ENCODE measurements at places on chromosomes 1 and 21.
A peak's percentile ranks its signal among the peaks of the same experiment; 100 is the strongest.

- peak; percentile 68 for ATAC-seq
Observed at GRCh38 chr1:182248721-182249120, 142.9 kb downstream of the GLUL start.

DNA sequence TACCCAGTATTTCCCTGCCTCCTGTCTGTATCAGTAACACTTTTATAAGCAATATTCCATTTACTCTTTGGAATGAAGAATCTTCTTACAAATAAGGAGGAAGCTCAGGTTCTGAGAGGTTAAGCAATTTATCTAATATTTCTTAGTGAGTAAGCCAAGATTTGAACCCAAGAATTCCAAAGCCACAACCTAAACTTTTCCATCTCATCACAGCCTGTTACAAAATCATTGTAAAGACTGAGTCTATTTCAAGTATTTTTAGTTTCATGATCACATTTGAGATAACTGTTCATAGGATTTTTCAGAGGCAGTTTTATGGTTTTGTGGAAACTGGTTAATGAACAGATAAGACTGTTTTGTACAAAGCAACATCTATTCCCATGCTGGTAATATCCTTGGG lies 29.8 kb upstream of the HHAT start:
- ATAC-seq: no peak

- no peak for ATAC-seq
Observed at GRCh38 chr21:45724994-45725843, 81.7 kb downstream of the PCBP3 start.

- ATAC-seq: no peak
Observed at GRCh38 chr1:166470014-166470413, 303.2 kb upstream of the FAM78B start.

DNA sequence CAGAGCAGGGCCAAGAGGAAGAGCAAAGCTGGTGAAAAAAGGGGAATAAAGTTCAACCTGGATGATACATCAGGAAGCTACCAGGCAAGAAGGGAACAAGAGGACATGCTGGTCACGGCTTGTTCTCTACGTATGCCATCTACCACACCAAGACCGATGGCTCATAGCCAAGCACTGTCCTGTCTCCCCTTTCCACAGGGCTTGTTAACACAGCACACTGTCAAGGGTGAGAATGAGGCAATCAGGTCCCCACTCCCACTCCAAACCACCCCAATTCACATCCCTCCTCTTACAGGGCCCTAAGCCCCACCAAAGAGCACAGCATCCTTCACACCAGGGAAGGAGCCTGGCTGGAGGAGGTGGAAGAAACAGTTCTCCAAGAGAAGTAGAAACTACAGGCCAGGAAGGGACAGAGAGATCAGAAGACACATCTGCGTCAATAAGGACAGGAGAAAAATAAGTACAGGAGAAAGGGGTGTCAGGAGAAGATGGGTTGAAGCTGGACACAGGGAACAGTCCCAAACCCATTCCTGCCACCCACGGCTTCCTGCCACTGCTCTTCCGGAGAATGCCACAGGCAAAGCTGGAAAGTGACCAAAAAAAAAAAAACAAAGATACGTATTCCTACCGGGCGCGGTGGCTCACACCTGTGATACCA lies 923 bp upstream of the SHC1 start:
- ATAC-seq: no peak

DNA sequence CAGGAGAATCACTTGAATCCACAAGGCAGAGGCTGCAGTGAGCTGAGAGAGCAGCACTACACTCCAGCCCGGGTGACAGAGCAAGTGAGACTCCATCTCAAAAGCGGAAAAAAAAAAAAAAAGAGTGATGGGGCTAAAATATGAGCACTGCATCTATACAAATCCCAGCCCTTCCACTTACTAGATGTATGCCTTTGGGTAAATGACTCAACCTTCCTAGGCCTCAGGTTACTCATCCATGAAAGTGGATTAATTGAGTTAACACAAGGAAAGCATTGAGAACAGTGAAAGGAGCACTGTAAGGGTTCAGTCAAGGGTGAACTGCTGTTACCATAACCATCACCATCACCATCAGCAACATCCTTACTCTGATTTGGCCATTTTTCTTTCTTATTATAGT lies 226.4 kb upstream of the C8B start:
- ATAC-seq: peak; percentile 28

- peak; percentile 65 for ATAC-seq
Observed at GRCh38 chr1:76287917-76288316, 213.4 kb downstream of the ST6GALNAC3 start.

- peak; percentile 4 for ATAC-seq
Observed at GRCh38 chr1:116763787-116764465, 9.7 kb downstream of the CD2 start.

GRCh38 chr21:45104560-45104959 lies 30.2 kb downstream of the ADARB1 start:
- ATAC-seq: peak; percentile 70

DNA sequence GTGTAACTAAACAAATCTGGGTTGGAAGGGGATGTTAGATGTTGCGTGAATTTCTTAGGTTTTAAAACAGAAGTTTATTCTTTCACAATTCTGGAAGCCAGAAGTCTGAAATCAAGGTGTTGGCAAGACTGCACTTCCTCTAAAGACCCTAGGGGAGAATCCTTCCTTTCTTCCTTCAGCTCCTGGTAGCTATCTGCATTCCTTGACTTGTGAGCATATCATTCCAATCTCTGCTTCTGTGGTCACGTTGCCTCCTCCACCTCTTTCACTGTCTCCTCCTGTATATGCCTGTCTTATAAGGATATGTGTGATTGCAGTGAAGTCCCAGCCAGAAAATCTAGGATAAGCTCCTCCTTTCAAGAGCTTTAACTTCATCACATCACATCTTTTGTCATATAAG lies 7.7 kb downstream of the CHRM3 start:
- no peak for ATAC-seq

DNA sequence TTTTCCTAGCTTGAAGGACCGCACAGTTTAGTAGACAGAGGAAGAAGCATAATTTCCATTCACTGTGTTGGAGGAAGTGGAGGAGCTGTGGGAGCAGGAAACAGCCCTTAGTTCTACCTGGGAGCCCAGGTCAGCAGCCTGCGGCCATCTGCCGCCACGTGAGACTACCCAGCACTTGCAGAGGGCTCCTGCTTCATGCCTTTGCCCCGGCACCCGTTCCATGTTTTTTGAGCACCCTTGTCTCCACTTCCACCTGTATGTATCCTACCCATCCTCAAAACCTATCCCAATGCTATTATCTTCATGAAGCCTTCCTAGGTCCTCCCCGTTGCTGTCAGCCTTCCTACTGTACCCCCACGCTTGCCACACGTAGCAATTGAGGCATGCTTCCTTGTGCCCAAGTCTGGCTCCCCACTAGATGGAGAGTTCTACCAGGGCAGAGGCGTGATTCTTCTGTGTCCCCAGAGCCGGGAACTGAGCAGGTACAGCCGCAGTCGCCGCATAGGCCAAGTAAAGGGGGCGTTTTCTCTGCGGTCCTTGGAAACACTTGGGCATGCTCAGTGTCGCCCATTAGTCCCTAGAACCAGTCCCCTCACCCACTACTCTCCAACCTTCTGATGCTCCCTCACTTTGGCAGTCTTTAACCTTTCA lies 1.9 kb downstream of the SLC6A9 start:
- peak; percentile 34 for ATAC-seq

GRCh38 chr1:63714482-63714760 lies 59.4 kb upstream of the ROR1 start:
- ATAC-seq: no peak

GRCh38 chr1:30912913-30913652 lies 4.5 kb upstream of the SDC3 start:
- ATAC-seq: no peak

GRCh38 chr1:4045397-4046010 lies 145.4 kb upstream of the C1orf174 start:
- ATAC-seq: no peak

GRCh38 chr1:184542291-184542690 lies 155.5 kb downstream of the C1orf21 start:
- no peak for ATAC-seq

- ATAC-seq: no peak
Observed at GRCh38 chr1:79988401-79988800, 981.9 kb upstream of the ADGRL4 start.

GRCh38 chr1:61109158-61109557 lies 26.8 kb downstream of the NFIA start:
- ATAC-seq: no peak

DNA sequence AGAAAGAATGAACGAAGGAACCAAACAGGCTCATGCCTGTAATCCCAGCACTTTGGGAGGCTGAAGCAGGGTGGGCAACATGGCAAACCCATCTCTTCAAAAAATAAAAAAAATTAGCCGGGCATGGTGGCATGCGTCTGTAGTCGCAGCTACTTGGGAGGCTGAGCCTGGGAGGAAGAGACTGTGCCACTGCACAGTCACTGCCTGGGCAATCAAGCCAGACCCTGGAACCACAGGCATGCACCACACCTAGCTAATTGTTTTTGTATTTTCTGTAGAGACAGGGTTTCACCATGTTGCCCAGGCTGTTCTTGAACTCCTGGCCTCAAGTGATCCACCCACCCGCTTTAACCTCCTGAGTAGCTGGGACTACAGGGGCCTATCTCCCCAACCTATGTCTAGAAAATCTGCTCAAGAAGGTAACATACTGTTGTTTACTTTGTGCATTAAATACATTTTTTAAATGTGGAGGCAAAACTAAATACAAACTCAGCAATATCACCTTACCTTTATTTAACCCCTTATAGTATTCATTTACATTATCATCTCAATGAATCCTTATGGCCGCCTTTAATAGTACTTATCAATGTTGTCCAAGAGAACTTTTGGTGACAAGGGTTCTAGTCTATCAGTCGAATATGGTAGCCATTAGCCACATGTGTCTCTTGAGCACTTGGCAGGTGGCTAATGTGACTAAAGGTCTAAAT lies 2.7 kb downstream of the KHDC4 start:
- ATAC-seq: no peak

DNA sequence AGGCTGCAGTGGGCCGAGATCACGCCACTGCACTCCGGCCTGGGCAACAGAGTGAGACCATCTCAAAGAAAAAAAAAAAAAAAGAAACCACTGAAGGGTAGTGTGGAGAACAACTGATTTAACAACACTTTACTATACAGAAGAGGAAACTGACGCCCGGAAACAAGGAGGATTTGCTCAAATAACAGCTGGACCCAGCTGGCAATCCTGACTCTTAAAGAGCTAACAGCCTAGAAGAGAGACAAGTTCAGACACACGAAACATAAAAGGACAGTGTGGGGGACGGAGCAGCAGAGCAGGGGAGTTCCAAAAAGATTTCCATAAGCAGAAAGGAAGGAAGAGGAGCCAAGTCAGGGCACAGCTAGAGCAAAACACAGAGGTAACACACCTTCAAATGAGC lies 4.4 kb downstream of the ECHDC2 start:
- no peak for ATAC-seq

DNA sequence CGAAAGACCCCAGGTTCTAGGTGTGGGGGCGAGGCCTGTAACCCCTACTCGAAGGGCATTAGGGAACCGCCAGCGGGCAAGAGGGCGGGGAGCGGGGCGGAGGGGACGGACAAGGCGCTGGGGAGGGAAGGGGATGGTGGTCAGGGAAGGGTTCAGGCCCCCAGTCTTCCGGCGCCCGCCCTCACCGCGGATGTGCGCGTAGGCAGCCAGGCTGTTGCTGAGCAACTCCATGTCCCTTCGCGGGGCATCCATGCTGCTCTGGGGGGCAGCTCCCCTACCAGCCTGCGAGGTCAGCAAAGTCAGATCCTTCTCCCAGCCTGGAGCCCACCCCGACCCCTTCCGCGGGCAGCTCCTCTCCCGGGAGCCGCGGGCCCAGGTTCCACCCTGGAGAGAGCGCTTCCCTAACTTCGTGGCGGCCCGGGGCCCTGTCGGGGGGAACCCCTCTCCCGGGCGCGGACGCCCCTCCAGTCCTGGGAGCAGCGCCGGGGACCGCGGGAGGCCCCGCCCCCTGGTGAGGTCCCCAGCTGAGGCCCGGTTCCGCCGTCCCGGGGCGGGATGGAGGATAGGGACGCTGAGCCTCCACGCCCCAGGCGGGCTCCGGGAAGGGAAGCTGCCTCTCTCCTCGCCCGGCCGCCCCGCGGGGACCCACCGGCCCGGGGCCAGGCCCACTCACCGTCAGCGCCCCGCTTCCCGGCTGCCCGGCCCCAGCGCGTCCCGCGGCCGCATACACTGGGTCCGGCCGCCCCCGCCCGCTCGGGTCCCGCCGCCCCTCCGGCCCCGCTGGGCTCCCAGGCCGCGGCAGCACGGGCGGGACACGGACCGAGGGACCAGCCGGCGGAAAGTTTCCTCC lies 434 bp downstream of the EVA1B start:
- ATAC-seq: peak; percentile 40

- no peak for ATAC-seq
Observed at GRCh38 chr1:94025383-94026340, 95.3 kb downstream of the ABCA4 start.

DNA sequence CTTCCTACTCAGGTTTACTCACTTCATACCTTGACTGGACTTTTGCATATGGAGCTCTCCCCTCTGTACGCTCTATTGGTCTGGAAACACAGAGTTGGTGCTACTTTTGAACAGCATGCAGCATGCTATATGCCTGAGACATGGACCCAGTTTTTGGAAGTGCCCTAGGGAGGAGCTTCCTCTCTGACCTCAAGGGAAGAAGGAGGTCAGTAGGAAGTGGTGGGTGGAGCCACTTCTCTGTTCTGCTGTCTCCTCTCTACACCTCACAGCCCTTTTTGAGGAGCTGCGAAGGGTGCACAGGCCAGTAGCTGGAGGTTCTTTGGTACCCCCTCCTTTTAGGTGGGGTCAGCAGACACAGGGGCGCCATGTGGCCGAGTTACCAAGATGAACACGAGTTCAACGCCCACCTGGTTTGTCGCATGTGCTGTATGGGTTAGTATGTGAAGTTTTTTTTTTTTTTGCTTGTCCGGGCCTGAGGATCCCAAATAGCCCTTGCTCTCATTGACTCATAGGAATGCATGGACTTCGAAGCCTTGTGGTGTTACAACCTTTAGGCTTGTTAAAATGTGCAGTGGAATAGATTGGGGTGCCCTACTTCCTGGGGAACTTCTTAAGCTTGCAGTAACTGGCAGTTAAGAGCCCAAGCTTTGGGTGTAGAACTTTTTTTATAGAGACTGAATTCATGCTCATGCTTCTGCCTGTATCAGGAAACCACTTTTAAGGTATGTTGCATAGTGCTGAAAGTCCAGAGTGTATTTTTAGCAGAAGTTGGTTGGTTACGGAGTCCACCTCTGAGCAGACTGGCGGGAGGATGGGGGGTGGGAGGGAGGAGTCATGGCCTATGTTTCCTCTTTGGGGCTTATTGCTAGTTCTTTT lies 10.7 kb downstream of the MACF1 start:
- ATAC-seq: peak; percentile 83

- ATAC-seq: no peak
Observed at GRCh38 chr1:151344291-151344690, 2.8 kb downstream of the RFX5 start.

DNA sequence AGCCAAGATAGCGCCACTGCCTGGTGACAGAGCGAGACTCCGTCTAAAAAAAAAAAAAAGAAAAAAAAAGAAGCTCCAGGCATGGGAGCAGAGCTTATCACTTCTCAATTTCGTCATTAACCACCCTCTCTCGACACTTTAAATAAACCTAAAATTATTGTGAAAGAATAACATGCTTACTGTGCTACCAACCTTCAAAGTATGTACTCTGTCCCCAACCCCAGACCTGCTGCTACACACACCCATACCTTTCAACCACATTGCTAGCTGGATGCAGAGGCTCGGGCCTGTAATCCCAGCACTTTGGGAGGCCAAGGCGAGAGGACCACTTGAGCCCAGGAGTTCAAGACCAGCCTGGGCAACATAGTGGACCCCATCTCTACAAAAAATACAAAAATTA lies 38.7 kb downstream of the GNPAT start:
- no peak for ATAC-seq

- ATAC-seq: no peak
Observed at GRCh38 chr1:201149400-201149799, 4.9 kb downstream of the TMEM9 start.
